Activated naive CD4-positive, alpha-beta T cell treated with Interleukin-2 at 50 U/mL for 16 hours (primary cell): ENCODE measurements at places on chromosomes 12 and 14.

- DNase-seq = no peak
Observed at GRCh38 chr12:40668099-40668529, 24.1 kb upstream of the CNTN1 start.

- no peak for DNase-seq
Observed at GRCh38 chr12:49979016-49979586, 6.4 kb downstream of the AQP6 start.

GRCh38 chr14:23079716-23080115 lies 15.2 kb downstream of the ACIN1 start:
- no peak for DNase-seq

DNA sequence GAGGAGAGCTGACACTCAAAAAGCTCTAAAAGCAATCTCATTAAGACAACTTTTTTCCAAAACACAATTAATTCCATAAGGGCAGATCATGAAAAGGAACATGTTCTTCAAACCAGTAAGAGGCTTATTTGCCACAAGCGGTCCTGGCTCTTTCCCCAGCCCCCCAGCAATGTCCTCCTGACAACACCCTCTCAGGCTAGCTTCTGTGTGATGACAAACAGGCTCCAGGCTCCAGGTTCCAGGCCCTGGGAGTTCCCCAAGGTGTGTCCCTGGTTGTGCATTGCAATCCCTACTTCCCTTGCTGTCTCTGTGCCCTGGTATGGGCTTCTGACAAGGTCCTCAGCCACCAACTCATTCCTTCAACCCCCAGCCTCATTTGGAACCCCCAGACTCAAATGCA lies 8.9 kb downstream of the HVCN1 start:
- no peak for DNase-seq

DNA sequence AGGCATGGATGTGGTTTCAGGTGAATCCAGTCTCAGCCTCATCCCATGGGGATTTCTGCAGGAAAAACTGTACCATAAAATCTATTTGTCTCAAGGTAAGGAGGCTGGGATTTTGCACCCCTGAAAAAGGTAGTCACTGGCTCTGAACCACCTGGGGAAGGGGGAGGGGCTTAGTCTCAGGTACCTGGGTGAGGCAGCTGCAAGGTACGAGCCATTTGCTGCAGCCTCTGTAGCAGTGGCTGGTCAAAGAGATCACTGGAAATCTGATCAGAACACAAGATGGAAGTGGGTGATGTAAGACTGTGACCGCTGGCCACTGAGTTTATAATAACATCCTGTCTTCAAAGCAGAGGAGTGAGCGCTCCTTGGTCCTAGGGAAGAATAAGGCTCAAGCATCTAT lies 209.9 kb upstream of the NOS1 start:
- DNase-seq = no peak

DNA sequence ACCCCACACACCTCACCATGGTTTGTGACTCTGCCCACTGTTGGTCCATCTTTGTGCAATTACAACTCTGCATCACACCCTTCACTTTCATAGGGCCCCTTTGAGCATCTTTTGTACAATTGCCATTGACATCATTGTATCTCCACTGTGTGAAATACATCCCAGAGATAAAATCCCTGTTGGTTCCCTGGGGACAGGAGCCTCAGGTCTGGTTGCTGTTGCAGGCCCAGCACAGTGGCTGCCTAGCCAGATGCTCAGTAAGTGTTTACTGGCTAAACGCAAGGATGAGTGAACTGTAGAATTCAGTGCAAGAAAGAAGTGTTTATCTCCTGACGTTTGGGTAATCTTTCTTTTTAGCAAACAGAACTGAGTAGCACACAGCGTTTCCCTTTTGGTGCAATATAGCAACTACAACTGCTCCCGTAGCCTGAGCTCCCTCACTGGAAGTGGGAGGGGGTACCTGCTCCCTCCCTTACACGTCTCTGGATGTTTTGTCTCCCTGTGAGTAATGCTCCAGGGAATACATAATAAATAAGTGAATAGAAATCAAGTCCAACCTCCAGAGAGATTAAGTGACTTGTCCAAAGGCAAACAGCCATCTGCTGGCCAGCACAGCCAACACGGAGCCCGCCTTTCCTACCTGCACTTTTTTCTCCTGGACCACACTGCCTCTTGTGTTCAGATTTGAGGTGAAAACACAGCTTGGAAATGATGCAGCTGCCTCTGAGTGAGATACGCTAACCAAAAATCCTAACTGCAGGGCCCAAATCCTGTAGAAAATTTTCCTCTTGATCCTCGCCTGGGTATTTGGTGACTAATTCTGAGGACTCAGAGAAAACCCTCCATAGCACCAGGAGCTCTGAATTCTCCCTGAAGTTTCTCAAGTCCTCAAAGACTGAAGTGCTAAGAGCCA lies 27.4 kb downstream of the GALNT16 start:
- DNase-seq = no peak
